ENCODE measurements at places on chromosomes 3 and 15.

DNA sequence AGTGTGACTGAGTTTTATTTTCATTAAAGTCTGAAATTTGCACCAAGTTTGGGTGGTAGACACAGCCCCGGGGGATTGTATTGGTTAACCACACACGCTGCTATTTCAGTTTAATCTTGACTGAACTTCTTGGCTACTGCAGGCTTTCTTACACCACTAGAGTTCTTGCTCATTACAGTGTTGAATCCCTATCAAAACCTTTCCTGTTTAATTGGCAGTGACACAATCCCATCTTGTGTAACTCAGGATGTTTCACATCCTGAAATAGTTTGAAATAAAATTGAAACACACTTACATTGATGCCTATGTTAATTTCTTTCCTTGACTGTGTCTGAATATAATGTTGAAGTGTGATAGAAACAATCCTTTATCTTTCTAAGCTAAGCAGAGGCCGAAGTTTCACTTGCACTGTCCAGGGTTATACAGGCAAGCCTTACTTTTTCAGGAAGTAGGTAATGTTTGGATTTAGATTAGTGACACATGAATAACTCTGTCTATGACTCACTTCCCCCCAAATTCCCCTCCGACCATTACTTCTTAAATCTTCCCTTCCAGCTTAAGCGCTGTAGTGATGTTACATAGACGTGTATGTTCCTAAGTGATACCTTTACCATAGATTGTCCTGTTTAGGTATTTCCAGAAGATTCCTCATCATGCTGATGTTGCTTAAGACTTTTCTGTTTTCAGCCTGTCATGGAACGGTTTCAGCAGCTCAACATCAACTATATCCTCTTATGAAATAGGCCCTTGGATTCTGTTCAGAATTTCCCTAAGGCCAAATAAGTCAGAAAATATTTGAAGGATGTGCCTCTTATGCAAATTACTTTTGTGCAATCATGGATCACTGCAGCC lies 16.8 kb downstream of the ATG7 start:
- DNase-seq = peak; percentile 94

DNA sequence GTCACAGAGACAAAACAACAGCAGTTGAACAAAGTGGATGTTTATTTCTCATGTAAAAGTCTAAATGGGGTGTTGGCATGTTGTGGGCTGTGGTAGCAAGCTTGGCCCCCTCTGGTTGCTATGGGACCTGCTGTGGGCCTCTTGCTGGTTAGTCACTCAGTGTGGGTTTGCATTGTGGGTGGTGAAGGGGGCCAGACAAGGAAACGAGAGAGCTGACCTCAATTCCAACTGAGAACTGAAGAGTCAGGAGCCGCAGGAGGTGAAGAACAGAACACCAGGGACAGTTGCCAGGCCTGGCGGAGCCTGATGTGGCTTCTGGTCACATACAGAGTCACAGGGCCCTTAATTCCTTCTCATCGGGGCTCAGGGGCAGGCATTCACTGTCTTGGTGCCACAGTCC lies 1.9 kb upstream of the ADPGK start:
- peak; percentile 35 for DNase-seq

- peak; percentile 98 for DNase-seq
Measured at GRCh38 chr3:58628823-58629562, 37.6 kb downstream of the FAM3D start.

DNA sequence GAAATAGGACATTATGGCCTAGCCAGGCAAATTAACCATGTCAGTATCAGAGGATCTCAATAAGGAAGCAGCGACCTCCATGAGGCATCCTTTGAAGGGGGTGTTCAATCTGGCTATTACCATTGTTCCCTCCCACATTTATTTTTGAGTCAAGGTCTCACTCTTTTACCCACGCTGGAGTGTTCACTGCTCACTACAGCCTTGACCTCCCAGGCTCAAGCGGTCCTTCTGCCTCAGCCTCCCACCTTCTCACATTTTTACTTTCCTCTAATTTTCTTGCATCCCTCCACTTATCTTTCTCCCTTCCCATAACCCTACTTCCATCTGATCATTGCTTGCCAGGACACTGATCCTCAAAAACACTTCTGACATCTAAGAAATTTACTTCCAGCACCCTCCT lies 654.0 kb upstream of the NR2F2 start:
- DNase-seq = no peak

DNA sequence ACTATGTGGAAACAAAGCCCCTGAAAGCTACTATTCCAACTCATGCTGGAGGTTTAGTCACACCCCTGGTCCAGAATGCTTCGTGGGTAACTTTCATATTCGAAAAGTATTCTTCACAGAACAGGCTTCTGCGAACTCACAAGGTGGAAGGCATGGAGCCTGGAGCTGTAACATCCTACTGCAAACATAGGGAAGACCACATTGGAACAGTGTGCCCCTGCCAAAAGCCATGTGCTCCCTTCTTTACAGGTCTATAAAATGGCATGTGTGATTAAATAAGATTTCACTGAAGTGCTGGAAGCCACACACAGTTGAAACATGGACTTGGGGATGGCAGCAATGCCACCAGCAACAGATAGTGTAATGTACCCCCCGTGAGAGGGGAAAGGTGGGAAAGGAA lies 105.9 kb downstream of the GREM1 start:
- no peak for DNase-seq

- DNase-seq = no peak
Measured at GRCh38 chr15:83940136-83940535, 286.2 kb downstream of the ADAMTSL3 start.

DNA sequence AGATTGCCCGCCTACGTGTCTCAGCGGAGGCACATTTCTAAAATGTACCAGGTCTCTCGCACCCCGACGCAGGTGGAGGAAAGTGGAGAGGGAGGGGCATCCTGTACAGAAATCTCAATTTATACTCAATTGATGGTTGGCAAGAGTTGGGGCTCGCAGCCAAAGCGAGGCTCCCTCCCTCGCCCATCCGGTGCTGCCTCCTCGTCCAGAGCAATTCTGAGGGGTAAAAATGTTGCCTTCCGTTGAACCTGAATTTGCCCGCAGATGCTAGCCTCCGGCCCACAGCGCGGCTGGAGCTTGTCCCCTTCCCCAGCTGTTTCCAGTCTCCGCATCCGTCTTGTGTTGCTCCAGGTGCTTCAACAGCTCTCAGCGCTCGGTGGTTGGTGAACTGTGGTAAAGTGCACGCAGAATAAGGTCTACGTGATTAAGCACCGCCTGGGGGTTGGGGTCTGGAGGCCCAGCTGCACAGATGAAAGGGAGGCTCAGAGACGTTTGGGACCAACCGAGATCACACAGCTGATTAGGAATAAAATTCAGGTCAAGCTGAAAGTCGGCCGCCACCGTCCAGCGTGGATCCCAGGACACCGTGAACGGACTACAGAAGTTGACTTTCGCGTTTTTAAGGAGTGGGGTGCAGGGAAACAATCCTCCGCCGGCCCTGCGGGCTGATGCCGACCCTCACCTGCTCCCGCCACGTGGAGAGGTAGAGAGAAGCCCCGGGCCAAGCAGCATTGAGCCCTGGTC lies 846 bp upstream of the POLG start:
- no peak for DNase-seq

- DNase-seq = peak; percentile 60
Measured at GRCh38 chr3:30747771-30748281, 141.4 kb downstream of the TGFBR2 start.

- DNase-seq = no peak
Measured at GRCh38 chr15:89329329-89330084, 5.1 kb downstream of the POLG start.

DNA sequence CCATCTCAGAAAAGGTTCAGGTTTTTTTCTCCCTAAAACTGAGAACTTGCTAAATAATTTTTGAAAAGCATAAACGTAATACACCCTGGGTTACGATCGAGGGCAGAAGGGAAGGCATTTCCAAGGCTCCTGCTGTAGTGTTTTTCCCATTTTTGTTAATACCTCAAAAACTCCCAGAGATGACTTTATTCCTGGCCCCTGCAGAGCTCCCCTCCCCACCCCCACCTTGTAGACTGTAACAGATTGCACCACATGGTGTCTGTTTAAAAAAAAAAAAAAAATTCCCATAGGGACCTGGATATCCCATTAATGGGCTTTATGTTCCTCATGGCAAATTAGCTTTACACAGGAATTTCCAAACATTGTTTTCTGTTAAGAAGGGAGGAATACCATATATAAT lies 38.2 kb downstream of the FEZF2 start:
- no peak for DNase-seq

- DNase-seq = no peak
Measured at GRCh38 chr3:4732925-4733324, 239.8 kb downstream of the ITPR1 start.

DNA sequence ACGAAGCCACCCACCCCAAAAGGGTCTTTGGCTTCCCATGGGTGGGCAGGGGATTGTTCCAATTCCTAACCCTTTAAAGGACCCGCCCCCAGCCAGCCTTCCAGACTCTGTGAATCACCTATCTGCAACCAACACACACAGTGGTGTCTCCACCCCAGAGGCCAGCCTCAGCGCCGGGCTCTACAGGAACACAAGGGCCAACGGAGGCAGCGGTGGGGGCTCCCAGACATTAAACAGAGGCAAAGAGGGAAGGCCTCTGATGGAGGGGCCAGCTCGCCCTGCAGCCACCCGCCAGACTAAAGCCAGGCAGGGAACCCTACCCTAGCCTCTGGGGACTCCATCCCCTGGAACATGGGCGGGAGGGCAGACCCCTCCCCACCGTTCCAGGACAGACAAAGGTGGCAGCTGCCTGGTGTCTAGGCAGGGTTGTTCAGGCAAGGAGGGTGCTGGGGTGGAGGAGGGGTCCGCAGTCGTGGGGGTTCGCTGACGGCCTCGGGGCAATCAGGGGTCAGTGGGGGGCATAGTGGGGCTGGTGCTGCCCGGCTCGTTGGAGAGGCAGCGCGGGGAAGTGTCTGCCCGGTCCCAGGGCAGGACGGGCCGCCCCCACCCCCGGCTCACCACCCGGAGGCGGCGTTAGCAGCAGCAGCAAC lies 448 bp downstream of the SHISA5 start:
- peak; percentile 59 for DNase-seq

- DNase-seq = peak; percentile 85
Measured at GRCh38 chr15:100731267-100732152, 129.1 kb downstream of the ASB7 start.

- DNase-seq = peak; percentile 10
Measured at GRCh38 chr3:179430277-179430870, 20.9 kb downstream of the GNB4 start.

- peak; percentile 46 for DNase-seq
Measured at GRCh38 chr3:119636249-119636648, 24.1 kb downstream of the POPDC2 start.

DNA sequence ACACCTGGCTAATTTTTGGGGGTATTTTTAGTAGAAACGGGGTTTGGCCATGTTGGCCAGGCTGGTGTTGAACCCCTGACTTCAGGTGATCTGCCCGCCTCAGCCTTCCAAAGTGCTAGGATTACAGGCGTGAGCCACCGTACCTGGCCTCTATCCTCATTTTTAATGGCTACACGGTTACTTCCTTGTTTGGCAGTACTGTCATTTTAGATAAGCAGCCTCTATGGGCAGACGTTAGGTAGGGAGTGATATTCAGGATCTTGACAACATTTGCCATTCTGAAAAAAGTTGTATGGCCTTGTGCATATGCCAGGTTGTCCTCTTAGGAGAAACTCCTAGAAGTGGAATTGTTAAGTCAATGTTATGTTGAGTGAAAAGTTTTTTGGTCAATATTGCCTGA lies 141.7 kb downstream of the ITPR1 start:
- no peak for DNase-seq

DNA sequence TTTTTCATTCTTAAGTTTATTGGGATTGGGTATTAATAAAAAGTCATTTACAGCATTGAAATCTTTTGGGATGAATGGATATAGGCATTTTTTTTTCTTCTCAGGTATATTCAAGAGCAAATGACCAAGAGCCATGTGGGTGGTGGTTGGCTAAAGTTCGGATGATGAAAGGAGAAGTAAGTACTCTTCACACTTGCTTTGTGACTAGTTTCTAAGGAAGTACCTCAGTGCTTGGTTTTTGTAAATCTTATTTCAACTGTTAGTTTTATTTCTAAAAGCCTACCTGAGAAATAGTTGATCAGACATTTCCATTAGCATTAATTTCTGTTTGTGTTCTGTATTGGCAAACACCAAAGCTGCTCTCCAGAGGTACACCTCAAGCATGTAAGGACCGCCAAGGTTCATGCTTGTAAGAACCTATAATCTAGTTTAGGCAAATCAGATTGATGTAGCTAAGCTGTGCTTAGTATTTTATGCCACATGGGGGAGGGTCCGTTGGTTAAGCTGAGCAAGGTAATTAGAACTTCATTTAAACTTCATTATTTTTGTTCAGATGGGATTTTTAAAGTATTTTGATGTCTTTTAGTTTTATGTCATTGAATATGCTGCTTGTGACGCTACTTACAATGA lies 35.4 kb downstream of the FXR1 start:
- DNase-seq = no peak

DNA sequence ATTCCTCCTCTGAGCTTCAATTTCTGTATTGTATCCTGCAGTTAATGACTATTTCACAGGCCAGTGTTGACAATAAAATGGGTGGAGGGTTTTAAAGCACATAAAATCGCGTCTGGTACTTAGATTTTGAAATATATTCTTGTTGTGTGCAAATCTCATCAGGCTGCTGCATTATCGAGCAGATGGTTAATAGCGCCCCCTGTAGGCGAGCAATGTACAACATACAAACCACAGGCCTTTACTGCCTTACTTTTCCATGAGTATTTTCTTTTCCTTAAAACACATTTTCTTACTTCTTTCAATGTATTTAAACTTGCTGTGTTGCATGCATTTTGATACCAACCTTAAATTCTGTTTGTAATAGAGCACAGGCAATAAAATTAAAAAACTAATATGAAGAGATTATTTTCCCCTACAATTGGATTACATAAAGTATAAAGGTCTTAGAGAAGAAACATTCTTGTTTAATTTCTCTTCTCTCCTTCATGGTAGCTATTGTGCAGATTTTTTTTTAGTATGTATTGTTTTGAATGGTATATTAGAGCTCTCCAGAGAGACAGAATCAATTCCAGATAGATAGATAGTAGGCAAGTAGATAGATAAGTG lies 608.4 kb downstream of the CADM2 start:
- DNase-seq = peak; percentile 14

DNA sequence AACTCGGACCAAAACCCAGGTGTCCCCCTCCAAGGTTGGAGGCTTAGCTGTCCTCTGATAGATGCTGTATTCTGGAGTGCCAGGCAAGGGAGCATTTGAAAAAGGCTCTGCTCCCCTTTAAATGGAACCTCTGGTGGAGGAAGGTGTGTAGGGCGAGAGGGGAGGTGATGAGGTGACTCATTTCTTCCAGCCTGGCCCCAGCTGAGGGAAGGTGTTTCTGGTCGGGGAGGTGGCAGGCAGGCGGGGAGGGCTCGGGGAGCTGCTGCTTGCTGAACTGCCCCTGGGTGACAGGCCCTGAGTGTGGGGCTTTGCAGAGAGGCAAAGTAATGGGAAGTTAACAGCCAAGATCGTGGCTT lies 18.8 kb downstream of the PSTPIP1 start:
- DNase-seq = no peak
